ENCODE measurements at places on chromosomes 13 and 19.

DNA sequence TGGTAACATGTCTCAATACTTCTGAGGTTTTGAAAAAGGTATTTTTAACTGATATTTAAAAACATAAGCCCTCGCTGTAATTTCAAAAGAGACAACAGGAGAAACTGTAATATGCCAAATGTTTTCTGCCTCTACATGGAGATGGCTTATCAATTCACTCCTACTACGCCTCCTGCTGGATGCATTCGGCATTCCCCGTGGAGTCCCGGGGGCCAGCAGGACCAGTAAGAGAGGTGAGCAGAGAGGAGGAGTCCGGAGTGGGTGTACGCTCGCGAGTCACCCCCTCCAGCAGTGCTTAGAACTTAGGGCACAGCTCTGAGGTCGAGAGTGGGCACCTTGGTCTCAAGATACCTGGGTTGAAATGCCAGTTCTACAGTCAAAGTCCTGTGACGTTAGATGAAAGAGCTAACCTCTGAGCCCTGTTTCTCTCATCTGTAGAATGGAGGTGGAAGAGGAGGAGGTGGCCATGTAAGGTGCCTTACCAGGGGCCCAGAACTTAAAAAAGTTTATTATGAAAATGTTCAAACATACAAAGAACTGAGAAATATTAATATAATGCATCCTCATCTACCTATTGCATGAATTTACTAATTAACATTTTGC lies 110.2 kb downstream of the STK24 start:
- peak; percentile 59 for DNase-seq

- DNase-seq: peak; percentile 41
Observed at GRCh38 chr19:16066611-16067104, 9.6 kb upstream of the TPM4 start.

GRCh38 chr13:66965181-66965580 lies 265.0 kb downstream of the PCDH9 start:
- no peak for DNase-seq

DNA sequence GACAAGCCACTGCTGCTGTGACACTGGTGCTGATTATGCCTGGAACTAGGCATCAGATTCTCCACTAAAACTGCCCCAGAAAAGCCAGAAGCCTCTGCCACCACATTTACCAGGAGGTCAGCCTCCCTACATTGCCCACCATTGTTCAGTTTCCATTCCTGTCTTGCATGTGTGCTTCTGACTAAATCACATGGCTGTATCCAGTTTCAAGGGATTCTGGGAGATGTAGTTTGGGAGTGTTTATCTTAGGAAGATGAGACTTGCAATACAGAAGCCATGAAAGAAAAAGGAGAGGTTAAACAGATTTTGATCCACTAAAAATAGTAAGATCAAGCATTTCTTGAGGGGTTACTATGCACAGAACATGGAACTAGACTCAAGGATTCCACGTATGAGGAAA lies 40.7 kb upstream of the SERPINE3 start:
- no peak for DNase-seq

DNA sequence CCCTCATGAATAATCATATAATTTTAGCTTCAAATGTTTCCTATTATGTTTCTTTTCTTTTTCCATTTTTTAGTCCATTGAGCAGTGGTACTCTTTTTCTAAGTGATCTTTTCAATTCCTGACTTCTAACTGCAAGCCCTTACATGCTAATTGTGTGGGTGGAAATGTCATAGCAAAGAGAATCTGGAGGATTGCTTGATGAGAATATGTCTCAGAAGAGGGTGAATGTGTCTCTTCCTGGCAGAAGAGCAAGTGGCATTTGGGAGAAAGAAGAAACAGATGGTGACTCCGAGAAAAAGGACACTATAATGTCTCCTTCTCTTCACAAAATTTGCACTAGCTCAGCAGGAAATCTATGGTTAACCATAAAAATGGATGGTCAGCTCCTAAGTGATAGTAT lies 2320.0 kb downstream of the PCDH9 start:
- no peak for DNase-seq

Data from activated T-cell treated with anti-CD3 and anti-CD28 coated beads for 48 hours (primary cell).